Stimulated activated naive CD4-positive, alpha-beta T cell (primary cell): ENCODE measurements at places on chromosomes 16 and 17.

DNA sequence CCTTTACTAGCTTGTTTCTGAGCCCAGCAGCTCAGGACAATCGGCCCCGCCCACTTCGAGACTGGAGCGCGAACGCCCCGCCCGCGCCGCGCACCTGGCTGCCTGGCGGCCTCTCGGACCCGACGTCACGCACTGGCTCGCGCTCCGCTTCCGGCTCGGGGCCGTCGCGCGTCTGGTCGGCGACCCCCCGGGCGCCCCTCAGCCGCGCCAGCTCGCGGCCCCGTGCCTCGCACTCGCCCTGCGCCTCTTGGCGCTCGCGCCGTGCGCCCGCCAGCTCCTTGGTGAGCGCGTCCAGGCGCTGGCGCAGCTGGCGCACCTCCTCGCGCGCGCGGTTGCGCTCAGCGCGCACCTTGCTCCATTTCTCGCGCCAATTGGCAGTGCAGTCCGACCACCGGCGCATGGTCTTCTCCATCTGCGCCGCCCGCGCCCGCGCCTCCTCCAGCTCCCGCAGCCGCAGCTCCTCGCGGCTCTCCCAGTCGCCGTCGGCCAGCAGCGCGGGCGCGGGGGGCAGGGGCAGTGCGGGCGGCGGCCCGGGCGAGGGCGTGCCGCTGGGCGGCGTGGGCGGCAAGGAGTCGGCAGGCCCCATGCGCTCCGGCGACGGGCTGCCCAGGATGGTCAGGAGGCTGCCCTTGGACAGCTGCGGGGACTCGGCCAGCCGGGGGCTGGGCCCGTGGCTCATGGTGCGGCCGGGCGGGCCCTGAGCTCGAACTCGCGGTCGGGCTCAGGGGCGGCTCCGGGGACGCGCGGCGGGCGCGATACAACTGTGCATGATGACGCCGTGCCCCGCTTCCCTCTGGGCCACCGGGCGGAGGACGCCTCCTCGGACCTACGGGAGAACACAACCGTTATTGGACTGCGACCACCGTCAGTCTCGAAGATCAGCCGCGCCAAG lies 7.6 kb downstream of the CCDC102A start:
- no peak for DNase-seq

GRCh38 chr17:63933598-63933997 lies 1.5 kb upstream of the CD79B start:
- DNase-seq: no peak

DNA sequence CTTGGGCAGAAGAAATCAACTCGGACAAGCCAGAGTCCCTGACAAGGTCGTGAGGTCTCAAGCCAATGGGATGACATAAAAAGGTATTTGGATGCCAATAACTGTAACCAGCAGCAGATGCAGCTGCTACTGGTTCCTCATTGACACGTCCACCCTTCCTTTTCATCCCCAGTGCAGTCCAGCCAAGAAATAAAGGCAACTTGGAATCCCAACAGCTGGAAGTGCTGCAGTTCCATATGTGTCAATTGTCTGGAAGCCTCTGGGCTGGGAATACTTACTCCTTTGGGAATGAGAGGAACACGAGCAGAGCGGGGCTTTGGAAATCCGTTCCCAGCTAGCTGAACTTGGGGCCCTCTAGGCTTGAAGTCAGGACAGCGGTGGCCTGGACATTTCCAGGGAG lies 360.4 kb upstream of the ZFHX3 start:
- no peak for DNase-seq

DNA sequence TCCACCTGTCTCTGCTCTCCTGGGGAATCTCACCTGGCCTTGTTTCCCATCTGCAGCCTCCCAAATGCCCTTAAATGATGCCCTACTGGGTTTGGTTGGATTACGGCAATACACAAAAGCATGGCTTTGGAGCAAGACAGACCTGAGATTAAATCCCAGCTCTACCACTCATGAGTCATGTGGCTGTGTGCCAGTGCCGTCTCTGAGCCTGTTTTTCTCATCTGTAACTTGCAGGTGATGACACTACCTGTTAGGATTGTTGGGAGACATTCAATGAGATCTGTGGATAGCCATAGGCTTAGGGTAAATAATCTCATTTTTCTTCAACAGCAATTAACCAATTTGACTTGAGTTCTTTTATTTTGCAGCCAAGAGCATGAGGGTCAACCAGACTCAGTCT lies 240.3 kb downstream of the MAF start:
- no peak for DNase-seq

- no peak for DNase-seq
Observed at GRCh38 chr17:21454441-21454840, 78.3 kb downstream of the KCNJ12 start.

GRCh38 chr16:73092236-73092781 lies 44.4 kb upstream of the ZFHX3 start:
- no peak for DNase-seq

DNA sequence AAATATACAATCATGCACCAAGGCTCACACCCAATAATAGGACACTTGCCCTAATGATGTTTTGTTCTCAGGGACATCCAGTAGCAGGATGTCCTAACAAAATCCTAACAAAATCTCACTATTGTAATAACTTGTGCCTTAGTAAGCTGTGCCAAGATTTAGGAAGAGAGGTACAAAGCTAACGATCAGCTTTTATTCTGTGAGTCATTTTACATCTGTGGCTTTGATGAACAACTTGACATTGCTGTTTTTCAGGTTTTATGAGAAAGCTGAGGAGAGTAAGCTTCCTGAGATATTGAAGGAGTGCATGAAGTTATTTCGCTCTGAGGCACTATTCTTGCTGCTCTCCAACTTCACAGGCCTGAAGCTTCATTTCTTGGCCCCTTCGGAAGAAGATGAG lies 18.9 kb downstream of the OGFOD1 start:
- no peak for DNase-seq

DNA sequence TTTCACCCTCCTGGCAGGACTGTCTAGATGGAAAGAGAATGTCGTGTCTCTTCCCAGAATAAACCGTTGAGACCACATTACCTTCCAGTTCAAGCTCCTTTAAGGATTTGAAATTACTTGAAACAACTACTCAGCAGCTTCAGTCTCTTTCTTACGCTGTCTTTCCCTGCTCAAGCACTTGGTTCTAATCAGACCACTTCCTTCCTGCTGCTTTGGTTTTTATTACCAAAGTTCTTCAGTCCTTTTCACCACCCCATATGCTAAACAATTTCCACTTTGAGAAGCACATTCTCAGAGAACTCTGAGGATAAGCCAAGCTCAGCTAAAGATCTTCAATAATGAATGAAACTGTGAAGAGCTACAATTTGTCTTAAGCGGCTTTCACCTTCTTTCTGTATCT lies 105.4 kb downstream of the STX8 start:
- DNase-seq: no peak

GRCh38 chr17:19714542-19715411 lies 1.6 kb downstream of the SLC47A2 start:
- DNase-seq: no peak

GRCh38 chr17:72788950-72789585 lies 303.4 kb downstream of the SLC39A11 start:
- no peak for DNase-seq

GRCh38 chr17:38619451-38619795 lies 13.7 kb upstream of the SRCIN1 start:
- no peak for DNase-seq

DNA sequence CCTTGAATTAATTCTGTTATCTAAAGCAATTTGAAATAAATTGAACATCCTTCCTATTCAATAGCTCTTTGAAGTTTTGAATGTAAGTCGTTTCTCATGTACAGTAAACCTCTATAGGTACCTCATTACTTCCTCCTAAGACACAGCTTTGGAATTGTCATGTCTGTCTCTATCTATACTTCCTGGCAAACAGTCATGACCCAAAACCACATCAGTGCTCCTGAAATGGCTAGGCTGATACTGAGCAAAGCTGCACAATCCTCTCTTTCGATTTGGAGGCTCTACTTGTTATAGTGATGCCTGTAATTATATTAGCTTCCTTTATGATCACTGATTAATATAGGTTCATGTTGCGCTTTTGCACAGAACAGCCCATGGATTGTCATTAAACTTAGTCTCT lies 110.1 kb downstream of the ADAMTS18 start:
- DNase-seq: no peak

- no peak for DNase-seq
Observed at GRCh38 chr16:86495756-86496261, 14.5 kb upstream of the FOXF1 start.

GRCh38 chr17:75265614-75266315 lies 4.1 kb downstream of the MRPS7 start:
- DNase-seq: no peak

DNA sequence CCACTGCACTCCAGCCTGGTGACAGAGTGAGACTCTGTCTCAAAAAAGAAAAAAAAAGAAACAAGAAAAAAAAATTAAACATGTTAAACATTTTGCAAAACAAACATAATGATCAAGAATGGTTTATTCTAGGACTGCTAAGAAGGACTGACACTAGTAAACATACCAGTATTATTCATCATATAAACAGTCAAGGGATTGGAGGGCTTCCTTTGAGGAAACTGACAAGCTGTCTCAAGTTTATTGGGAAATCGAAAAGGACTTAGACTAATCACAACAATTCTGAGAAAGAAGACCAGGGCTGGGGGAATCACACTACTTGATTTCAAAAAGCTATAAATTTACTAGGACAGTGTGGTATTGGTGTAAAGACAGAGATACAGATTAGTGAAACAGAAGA lies 75.5 kb downstream of the MYH10 start:
- no peak for DNase-seq

- DNase-seq: no peak
Observed at GRCh38 chr17:35906191-35906925, 24.2 kb downstream of the RDM1 start.

DNA sequence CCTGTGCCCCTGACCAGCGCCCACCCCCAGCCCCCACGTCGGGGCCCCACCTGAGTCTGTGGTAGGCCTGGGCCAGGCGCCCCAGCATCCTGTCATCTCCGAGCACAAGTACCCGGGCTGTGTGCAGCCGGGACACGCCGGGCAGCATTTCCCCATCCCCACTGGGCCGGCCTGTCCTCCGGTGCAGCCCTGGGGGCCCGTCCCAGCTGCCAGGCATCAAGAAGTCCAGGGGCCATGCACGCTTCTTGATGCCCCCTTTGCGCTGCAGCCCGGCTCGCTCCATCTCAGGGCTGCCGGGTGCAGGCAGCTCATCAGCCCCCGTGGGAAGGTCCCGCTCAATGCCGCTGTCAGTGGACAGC lies 29.3 kb upstream of the MFSD6L start:
- no peak for DNase-seq

DNA sequence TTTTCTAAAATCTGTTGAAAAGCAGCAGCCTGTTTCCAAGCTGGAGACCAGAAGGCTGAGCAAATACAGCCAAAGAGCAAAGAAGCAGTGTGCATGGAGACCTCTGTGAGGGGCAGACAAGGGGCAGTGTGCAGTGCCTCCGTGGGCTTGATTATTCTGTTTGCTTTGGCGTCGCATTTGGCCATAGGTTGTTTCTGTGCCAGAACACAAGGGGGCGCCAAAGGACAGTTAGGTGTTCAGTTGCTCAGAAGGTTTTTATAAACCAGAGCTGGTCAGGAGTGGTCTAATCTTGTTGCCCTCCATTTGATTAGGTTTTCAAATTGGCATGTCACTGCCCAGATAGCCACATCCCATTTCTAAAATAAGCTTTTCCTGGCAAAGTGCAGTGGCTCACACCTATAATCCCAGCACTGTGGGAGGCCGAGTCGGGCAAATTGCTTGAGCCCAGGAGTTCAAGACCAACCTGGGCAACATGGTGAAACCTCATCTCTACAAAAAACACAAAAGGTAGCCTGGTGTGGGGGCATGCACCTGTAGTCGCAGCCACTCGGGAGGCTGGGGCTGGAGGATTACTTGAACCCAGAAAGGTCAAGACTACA lies 10.6 kb downstream of the MYH3 start:
- peak; percentile 72 for DNase-seq

GRCh38 chr16:35506898-35507194 lies 2047.4 kb downstream of the TP53TG3F start:
- no peak for DNase-seq

- no peak for DNase-seq
Observed at GRCh38 chr16:17457997-17458396, 12.8 kb downstream of the XYLT1 start.

DNA sequence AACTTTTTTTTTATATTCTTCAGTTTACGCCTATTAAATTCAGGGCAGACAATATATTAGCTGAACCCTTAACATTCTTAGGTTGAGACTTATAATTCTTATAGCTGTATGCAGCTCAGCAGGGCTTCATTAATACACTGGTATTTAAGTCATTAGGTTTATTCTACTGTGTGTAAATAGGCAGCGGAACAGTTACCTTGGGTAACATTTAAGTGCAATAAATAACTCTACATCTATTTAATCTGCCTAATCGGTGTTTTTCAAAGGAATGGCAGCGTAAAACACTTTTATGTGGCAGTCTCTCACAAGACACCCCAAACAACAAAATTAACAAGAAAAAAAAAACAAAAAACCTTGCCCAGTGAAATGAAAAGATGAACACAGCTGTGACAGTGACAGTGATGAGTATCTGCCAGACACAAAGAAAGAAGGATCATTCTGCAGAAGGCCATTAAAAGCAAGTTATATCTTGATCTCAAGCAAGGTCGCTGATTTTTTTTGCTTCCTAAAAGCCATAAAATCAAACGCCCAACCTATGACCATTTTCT lies 32.6 kb downstream of the KCNJ2 start:
- DNase-seq: no peak

DNA sequence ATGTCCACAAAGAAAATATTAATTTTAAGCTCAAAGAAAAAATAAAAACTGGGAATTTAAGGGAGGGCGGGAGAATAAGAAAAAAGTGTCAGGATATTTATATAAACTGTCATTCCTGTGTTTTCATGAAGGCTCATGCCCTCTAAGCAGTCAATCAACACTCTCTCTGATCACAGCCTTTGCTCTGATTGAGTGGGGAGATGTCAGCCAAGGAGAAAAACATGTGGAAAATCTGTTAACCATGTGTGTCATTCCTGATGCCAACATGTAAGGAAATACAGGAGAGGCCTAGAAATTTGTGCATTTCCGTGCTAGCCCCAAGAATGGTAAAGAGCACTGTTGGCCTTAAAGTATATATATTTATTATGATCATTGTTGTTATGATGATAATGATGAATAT lies 137.9 kb upstream of the IRX5 start:
- no peak for DNase-seq

DNA sequence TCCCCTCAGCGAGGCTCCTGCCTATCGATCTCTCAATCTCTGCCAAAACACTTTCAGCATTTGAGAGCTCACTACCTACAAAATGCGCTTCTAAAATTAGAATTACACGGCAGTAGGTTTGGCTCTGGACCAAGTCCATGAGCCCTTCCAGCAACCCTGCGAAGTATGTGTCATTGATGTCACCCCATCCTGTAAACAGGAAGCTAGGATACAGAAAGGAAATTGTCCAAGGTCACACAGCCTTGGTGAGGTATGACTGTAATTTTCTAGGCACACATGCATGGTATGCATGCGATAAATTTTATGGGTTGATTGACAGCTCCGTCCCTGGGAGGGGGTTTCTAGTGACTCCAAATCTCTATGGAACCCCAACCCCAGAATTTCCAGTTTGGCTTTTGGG lies 330.3 kb upstream of the CDH5 start:
- no peak for DNase-seq
